ENCODE measurements at places on chromosomes 11 and 22.
A peak's percentile ranks its signal among the peaks of the same experiment; 100 is the strongest.

- no peak for DNase-seq
Measured at GRCh38 chr11:33649944-33650343, 50.7 kb downstream of the C11orf91 start.

DNA sequence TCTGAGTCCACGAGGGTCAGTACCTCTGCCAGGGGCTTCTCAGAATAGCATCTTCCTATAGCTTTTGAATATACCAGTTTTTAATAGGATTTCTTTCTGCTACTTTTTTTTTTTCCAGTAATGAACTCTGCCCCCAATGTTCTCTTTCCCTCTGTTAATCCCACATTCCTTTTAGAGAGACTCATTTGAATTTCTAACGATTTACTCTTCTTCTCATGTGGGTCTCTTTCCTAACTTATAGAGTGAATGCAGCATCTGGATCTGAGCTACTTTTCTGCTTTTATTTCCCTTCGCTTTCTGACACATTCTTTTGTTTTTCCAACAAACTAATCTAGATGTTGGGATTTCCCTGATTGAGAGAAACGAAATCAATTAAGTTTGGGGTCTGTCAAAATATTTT, 71.4 kb downstream of the INSC start:
- DNase-seq = no peak

GRCh38 chr11:116870054-116870453, 32.6 kb upstream of the APOA1 start:
- DNase-seq = no peak

- DNase-seq = no peak
Measured at GRCh38 chr11:122213171-122213570, 97.2 kb upstream of the BLID start.

GRCh38 chr22:38220653-38221386, 19.0 kb downstream of the MAFF start:
- no peak for DNase-seq

GRCh38 chr11:32105871-32106560, 15.1 kb downstream of the RCN1 start:
- no peak for DNase-seq

GRCh38 chr11:28009388-28009787, 98.6 kb downstream of the KIF18A start:
- DNase-seq = peak; percentile 77

GRCh38 chr11:87359401-87359800, 321.7 kb downstream of the TMEM135 start:
- DNase-seq = no peak

GRCh38 chr11:65646288-65646957, 8.5 kb downstream of the SIPA1 start:
- DNase-seq = no peak

DNA sequence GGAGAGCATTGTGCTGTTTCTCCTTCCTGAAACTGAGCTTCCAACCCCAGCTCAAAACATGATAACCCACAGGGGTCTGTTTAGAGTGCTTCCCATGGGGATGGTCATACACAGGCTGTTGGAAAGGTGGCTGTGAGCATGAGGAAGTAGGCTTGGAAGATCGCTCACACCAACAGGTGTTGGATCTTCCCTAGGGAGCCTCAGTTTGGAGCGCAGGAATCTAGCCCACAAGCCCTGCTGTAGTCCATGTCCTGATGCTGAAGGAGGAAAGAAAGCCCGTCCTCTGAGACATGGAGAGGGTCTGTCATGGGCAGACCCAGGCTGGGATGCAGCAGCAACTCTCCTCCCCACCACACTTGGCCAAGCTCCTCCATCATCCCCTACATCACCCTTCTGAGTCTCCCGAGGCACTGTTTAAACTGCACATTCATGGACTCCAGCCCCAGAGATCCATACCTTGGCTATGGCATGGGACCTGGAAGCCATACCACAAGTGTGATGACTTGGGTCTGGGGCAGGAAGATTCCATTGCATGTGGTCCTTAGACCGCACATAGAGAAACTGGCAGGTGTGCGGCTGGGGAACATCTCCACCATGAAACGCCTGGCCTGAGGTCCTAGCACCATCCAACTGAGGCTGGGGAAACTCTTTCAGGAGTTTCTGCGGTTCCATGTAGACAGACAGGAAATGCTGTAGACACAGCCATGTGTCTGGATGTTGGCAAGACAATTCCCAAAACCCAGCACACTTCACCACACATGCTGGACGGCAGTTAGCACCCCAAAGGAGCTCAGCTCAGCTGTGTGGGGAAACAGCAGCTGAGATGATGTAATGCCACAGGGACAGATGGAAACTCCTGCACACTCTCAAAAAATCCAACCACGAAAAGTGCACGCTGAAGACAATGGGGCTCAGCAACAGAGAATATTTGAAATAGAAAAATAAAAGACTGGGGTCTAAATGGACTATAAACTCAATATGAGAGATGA, 27.6 kb upstream of the TTC12 start:
- no peak for DNase-seq

- DNase-seq = no peak
Measured at GRCh38 chr11:117483372-117483771, 155.7 kb downstream of the CEP164 start.

DNA sequence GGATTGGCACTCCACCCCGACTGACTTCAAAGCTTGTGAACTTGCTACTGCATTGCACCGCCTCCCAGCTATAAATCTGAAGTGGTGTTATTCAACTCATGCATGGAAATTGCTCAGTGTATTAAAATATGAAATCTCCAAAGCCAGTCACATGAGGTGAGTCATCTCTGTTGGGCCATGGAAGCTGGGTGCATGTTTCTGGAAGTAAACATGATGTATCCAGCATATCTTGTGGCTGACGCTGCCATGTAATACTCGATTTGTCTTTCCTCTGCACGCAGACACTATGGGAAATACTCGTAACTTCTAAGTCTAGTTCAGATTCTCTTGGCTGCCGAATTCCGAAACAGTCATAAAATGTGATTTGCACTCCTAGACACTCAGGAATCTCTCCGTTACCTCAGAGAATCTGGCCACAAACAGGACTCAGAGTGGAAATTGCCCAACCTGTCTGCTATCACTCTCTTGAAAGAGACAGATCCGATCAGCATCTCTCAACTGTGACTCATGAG, 154.9 kb upstream of the MPPED2 start:
- peak; percentile 33 for DNase-seq

GRCh38 chr11:125343718-125344131, 152.3 kb downstream of the FEZ1 start:
- no peak for DNase-seq

GRCh38 chr22:49297871-49298721, 529.6 kb downstream of the BRD1 start:
- DNase-seq = no peak

DNA sequence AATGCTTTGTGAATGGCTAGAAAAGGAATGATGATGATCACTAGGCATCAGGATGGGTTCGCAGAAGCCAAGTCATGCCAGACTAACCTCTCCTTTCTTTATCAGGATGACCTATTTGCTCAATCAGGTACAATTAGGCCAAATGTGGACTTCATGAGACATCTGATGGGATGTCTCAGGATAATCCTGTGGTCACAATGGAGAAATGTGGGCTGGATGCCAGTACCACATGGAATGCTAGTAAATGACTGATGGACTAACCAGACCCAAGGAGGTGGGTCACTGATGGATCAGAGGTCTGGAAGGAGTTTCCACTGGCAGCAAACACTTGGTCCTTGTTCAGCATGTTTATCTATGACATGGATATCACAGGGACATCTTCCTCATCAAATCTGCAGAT, 94.8 kb upstream of the PHOX2A start:
- DNase-seq = no peak

DNA sequence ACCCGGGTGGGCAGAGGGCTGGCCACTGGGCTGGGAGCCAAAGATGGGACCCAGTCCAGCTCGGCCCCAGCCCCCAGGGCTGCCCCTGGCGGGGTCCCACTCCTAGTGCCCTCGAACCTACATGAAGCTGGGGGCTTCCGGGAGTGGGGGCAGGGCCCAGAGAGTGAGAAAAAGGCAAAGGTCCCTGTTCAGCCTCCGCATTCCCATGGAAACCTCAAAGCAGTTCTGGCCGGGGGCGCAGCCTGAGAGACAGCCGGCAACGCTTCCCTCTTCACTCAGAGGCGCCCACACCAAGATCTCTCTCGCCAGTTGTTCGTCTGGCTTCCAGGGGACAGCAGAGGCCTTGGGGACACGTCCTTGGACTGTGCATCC, 22.4 kb upstream of the ARHGAP8 start:
- no peak for DNase-seq

- no peak for DNase-seq
Measured at GRCh38 chr11:29446132-29446531, 570.7 kb downstream of the KCNA4 start.

GRCh38 chr22:17743661-17744411, 30.4 kb downstream of the BID start:
- no peak for DNase-seq

DNA sequence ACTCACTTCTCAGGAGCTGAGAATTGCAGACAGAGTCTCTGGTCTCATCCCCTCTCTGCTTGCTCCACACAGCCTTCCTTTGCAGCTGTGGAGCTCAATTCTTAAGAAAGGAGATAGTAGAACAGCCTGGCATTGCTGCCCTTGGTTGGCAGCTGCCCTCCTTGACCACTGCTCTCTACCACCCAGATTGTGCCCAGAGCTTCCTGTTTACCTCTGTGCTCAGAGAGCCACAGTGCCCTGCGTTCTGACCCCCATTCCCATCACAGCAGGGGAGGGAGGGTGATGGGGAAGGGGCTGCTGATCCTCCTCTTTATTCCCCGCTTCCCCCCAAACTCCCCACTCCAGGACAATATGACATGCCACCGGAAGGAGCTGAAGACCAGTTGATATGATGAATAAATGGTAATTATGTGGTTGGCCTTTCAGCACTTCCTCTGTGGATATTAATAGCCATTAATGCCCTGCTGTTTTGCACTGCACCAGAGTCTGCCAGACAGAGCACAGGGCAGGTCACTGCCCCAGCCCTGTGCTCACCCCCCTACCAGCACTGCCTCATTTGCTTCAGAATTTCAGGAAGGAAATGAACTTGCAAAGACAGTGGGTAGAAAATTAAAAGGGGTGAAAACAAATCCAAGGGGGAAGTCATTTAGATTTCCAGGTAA, 426.8 kb upstream of the CADM1 start:
- no peak for DNase-seq

DNA sequence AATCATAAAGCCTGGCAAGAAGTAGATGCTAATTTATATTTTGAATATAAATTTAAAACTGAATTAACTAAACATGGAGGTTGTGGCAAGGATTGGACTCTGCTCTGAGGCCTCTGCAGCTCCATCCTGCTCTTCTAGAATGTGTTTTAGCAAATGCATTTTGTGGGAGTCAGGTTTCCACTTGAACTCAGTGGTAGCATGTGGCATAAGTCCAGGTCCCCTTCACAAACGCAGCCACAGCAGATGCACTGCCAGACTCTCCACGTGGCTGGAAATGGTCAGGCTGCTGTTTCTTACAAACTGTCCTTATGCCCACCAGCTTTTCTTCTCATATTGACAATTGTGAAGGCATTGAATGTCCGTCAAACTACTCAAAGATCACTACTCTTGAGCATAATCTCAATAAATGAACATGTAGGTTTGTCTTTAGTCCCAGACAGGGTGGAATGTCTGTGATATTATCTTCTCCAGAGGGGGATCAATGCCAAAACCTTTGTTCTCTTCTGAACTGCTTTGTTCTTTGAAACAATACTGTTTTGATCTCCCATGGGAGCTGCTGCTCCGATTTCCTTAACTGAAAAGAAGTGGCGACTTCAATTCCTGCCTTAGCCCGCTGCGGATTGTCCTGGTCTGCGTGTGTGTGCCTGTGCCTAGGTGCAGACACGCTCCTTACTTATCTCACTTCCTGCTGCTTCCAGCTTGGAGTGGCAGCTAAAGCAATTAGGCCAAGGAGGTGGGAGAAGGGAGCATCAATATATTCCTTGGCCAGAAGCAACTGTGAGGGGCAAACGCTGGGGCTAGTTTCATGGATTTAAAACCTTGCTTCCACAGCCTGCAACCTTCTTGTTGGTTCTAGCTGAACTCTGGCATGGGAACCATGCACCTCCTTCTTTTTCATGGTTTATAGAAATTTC, 24.2 kb downstream of the EIF4G2 start:
- peak; percentile 29 for DNase-seq

GRCh38 chr22:38114484-38115398, 4.3 kb upstream of the BAIAP2L2 start:
- DNase-seq = peak; percentile 55

DNA sequence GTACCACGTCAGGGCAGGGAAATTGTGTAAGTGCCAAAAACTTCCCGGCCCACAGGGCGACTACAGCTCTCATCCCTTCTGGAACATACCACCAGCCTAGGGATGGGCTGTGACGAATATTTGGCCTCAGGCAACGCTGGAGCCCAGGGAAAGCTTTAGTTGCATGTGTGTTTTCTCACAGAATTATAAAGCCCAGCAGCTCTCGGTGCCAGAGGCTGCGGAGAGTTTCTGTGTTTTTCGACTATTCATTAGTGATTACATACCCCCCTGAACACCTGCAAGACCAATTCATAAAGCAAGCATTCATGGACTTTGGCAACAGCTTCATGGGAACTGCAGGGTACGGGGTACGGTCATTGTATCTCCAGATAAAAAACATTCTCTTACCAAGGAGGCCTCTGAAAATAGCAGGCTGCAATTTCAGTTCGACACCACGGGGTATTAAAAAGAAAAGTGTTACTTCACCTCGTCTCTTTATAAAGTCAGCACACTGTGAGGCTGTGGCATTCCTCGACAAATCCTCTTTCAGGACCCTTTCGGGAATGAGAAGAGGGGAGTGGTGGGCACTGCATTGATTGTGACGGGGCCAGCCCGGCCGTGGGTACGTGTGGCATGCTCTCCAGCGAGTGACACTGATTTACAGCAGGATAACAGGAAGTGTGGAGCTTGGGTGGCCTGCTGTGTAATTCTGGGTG, 243.6 kb upstream of the SORL1-AS1 start:
- no peak for DNase-seq

- no peak for DNase-seq
Measured at GRCh38 chr22:28943501-28943879, 60.1 kb downstream of the ZNRF3 start.

DNA sequence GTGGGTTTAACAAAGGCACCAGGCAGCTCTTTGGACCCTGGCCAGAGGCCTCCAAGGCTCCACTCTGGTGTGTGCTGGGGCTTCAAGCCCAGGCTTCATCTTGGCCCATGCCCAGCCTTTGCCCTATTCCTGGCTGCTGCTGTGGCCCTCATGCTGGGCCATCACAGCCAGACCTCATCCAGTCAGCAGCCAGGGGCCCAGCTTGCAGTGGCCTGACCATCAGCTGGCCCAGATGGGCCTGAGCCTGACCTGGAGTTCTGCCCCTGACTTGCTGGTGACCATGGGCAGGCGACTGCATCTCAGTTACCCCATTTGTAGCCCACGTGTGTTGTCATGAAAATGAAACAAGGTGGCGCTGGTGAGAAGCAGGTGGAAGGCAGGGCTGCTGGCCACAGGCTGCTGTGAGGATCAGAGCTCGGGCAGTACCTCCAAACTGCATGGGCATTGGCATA, 76.1 kb downstream of the MED15 start:
- DNase-seq = no peak

DNA sequence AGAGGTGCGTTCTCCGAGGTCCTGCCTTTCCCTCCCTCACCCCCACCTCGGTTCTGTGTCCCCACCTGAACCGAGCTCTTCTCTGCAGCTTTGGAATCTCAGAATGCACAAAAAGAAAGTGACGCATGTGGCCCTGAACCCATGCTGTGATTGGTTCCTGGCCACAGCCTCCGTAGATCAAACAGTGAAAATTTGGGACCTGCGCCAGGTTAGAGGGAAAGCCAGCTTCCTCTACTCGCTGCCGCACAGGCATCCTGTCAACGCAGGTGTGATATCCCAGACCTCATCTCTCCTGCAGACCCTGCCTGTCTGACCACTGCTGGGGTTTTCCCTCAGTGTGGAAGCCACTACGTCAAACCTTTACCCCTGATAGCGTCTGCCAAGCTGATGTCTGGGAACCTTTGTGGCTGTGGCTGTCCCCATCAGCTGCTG, 13.9 kb downstream of the ACP2 start:
- DNase-seq = no peak

All from bronchial epithelial cell (primary cell).